LNCaP clone FGC (cell line): ENCODE measurements at places on chromosomes 1 and 21.

- DNase-seq: no peak
These were observed 293.8 kb upstream of the PBX1 start for GRCh38 chr1:164265232-164265631.

DNA sequence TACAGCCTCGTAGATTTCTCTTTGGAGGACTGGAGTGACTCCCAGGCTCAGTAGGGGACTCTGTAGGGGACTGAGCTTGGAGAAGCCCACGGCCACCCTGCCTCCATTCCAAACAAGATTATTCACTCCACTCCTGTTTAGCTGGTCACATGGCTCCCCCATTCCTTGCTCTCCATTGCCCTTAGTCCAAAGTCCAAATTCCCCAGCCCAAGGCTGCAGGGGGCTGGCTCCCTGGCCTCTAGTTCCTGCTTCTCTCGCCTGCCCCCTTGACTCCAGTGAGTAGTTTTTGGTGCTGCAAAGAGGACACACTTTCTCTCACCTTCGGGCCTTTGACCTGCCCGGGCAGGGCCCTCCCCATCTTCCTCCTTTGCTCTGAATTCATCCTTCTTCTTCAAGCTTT, 403.3 kb downstream of the KIF26B start:
- DNase-seq: no peak

DNA sequence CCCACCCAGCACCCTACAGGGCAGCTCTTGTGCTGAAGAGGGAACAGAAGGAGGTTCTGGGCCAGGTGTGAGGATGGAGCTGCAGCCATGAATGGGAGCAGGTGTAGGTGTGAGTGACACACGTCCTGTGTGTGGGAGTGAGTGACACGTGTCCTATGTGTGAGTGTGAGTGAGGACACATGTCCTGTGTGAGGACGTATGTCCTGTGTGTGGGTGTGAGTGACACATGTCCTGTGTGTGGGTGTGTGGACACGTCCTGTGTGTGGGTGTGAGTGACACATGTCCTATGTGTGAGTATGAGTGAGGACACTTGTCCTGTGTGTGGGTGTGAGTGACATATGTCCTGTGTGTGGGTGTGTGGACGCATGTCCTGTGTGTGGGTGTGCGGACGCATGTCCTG, 26.4 kb downstream of the MEGF6 start:
- DNase-seq: no peak

DNA sequence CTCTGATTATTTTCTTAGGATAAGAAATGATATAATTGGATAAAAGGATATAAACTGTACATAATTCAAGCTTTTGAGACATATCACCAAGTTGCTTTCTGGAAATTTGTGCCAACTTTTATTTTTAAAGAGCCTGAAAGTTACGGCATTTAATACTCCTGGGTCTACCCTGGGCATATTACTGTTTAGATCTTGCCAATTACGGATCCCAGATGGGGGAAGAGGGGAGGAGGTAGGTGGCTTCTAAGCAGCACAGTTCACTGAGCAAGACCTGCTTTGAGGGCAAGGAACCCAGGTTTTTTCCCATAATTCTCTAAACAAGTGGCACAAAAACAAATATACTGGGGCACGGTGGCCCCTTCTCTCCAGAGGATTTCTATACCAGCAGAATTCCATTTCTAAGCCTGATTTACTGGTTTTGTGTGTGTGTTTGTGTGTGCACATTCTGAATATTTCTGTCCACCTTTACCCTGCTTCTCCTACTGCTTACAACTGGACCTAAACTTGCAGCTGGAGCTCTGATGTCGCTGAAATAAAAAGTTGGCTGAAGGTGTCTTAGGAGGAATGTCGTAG, 76.7 kb downstream of the LAMC2 start:
- DNase-seq: no peak
